ENCODE measurements at places on chromosomes 3 and 15. TPM values are rescaled to one million over a fixed set of nuclear protein-coding genes. Genes with fewer than 3 reads are reported as not detected.

The PGBD4 gene
- total RNA-seq = 3.8 TPM

The FGD5 gene
- 0.17 TPM for total RNA-seq

The ZNF774 gene
- 2.1 TPM for total RNA-seq

The ITIH4 gene
- total RNA-seq = 28.6 TPM

The CFAP92 gene
- total RNA-seq = 0.10 TPM

- H3K27ac ChIP-seq = no peak overlapping the region
- peaks cover 23% of the 10 kb centered on the region for H3K27me3 ChIP-seq
- H3K36me3 ChIP-seq = no peaks in the 10 kb centered on the region
- peaks cover 1% of the 10 kb centered on the region for H3K4me1 ChIP-seq
- no peak for DNase-seq
These were observed 24.2 kb upstream of the SLC25A26 start for GRCh38 chr3:66196633-66197032.

GRCh38 chr15:60070838-60071493 lies 66.9 kb downstream of the FOXB1 start:
- H3K4me1 ChIP-seq = peaks cover 18% of the 10 kb centered on the region

DNA sequence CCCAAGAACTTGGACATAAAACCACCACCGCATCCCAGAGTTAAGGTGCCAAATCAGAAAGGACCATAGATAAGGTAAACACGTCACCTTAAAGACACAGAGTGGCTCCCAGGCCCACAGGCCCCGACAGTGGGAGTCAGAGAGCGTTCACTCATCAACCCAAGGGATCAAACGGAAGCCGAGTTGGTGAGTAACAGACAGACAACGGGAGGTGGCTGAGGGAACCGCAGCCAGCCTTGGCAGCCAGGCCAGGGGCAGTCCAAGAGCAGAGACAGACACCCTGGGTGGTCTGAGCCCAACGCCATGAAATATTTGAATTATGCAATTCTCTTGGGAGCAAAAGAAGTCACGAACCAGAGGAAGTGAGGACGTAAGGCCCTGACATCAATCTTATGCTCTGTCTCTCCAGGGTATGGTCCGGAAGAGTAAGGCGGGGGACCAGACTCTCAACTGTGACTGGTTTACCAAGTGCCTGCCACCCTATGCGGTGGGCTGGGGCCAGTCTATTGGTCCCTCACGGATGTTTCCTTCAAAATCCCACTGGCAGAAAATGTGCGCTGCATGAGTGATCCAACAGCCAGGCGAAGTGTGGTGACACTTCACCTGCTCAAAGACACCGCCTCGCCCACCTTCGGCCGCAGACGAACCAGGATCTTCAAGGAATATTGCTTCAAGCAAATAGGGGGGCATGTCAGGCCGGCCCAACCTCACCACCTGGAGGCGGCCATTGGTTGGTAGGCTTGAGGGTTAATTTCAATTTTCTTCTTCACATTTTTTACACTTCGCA lies 34.3 kb downstream of the TMEM44 start:
- peaks cover 5% of the 10 kb centered on the region for H3K4me1 ChIP-seq
- no peaks in the 10 kb centered on the region for H3K27me3 ChIP-seq
- no peak overlapping the region for H3K27ac ChIP-seq
- H3K36me3 ChIP-seq = no peaks in the 10 kb centered on the region
- DNase-seq = no peak
- H3K4me3 ChIP-seq = no peak overlapping the region

- H3K4me3 ChIP-seq = no peak overlapping the region
- DNase-seq = no peak
- no peak overlapping the region for H3K27ac ChIP-seq
- H3K36me3 ChIP-seq = no peaks in the 10 kb centered on the region
These were observed 105.8 kb upstream of the UNC13C start for GRCh38 chr15:53872410-53872809.

DNA sequence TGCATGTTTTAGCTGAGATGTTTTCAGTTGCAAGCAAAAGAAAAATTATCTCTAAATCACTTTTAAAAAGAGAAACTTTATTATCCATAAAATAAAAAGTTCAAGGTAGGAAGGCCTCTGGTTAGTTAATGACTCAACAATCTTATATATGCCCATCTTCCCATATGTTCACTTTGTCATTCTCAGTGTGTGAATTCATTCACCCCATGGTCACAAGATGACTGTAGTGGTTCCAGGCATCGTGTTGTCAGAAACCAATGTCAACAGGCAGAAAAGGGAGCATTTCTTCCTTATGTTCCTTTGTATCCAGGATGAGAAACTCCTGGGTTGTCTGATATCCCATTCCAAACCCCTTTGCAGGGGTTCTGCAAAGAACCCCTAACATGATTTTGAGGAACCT lies 119.9 kb upstream of the RAP2B start:
- peaks cover 13% of the 10 kb centered on the region for H3K4me1 ChIP-seq
- no peaks in the 10 kb centered on the region for H3K27me3 ChIP-seq
- DNase-seq = no peak
- H3K27ac ChIP-seq = no peak overlapping the region

DNA sequence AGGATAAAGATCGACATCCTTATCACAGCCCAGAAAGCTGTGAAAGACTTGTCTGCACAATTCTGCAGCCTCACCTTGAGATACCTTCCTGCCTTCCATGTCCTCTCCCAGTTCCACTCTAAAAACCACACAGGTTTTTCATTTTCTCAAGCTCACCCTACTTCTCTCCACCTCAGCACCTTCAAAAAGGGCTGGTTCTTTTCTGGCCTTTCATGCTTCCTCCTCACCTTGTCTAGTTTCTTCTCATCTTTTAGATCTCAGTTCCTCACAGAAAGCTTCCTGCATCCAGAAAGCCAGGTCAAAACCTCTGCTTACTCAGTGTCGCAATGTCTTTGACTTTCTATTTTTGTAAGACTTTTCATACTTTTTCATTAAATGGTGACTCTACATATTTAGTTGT lies 140.2 kb upstream of the STT3B start:
- H3K27me3 ChIP-seq = no peaks in the 10 kb centered on the region
- no peaks in the 10 kb centered on the region for H3K36me3 ChIP-seq
- DNase-seq = no peak
- no peak overlapping the region for H3K4me3 ChIP-seq
- H3K27ac ChIP-seq = no peak overlapping the region
- peaks cover 8% of the 10 kb centered on the region for H3K4me1 ChIP-seq

DNA sequence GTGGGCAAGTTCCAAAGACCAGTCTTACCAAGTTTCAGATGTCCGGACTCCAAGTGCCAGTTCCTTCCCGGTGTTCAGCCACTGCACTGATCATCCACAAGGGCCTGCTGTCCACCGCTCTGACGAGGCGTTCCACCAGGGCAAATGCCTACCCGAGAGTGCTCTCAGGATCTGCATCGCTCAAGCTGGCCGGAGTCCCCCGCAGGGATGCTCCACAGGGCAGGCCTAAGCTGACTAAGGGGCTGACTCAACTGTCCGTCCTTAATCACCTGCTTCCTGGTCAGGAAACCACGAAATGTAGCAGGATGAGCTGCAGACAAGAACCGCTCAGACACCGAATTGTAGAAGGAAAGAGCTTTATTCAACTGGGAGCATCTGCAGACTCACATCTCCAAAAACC lies 341.6 kb downstream of the KCNH8 start:
- H3K4me1 ChIP-seq = no peaks in the 10 kb centered on the region
- H3K27me3 ChIP-seq = no peaks in the 10 kb centered on the region
- no peak overlapping the region for H3K4me3 ChIP-seq
- no peak overlapping the region for H3K27ac ChIP-seq

GRCh38 chr15:29926083-29926388 lies 103.8 kb upstream of the TJP1 start:
- H3K4me3 ChIP-seq = no peak overlapping the region
- H3K36me3 ChIP-seq = no peaks in the 10 kb centered on the region
- H3K27ac ChIP-seq = no peak overlapping the region
- no peaks in the 10 kb centered on the region for H3K4me1 ChIP-seq
- H3K27me3 ChIP-seq = peaks cover 27% of the 10 kb centered on the region

- H3K27me3 ChIP-seq = no peaks in the 10 kb centered on the region
- no peak overlapping the region for H3K4me3 ChIP-seq
- DNase-seq = no peak
- no peak overlapping the region for H3K27ac ChIP-seq
- no peaks in the 10 kb centered on the region for H3K4me1 ChIP-seq
These were observed 88.2 kb upstream of the C2CD4B start for GRCh38 chr15:62253294-62253693.

DNA sequence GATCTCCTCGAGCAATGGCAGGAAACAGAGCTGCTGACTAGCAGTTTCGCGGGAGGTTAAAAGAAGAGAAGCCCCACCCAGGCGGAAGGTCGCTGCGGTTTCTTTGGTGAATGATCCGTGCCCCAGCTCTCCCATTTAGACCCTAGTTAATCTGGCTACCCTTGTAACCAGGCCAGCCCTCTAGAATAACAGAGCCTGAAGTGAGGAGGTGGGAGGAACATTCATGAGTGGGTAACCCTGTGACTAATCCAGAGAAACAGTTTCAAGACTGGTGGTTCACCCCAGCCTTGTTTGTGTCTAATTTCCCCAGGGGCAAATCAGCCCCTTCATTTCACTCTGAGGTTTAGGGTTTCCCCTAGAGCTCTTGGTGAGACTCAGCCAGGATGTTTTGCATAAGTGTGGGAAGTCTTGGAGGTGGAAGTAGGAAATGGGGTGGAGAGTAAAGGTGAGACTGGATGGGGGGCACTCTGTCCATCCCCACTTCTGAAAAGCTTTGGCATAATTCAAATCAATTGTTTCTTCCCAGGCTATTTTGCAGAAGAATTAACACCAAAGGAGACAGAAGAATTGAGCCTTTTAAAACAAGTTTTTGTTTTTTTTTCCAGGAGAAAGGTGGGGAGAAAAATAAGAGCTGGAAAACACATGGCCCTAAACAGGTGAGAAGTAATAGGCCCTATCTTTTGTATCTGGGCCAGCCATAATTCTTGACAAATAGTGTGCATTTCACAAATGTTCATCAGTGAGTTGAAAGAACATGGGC lies 303.1 kb downstream of the RPLP1 start:
- H3K4me3 ChIP-seq = peak overlapping the region; percentile 45
- peak; percentile 90 for DNase-seq
- H3K27me3 ChIP-seq = peaks cover 6% of the 10 kb centered on the region

Data from activated CD4-positive, alpha-beta T cell treated with anti-CD3 and anti-CD28 coated beads, Interleukin-2, amount 10 ng/mL, durations not matched to agents 7 days and 5 days (primary cell).